ENCODE measurements at places on chromosomes 2 and 18. TPM values are rescaled to one million over a fixed set of nuclear protein-coding genes. Genes with fewer than 3 reads are reported as not detected.

Gene C2orf80
- 0.25 TPM for polyA plus RNA-seq

Gene HOXD12
- 0.32 TPM for polyA plus RNA-seq

Gene BIN1
- polyA plus RNA-seq = 103 TPM

Gene EDAR
- polyA plus RNA-seq = 3.1 TPM

Gene HTR2B
- polyA plus RNA-seq = 16.3 TPM

Gene BOLA3
- polyA plus RNA-seq = 25.8 TPM

Gene IMPACT
- 74.0 TPM for polyA plus RNA-seq

Gene C2orf15
- 12.8 TPM for polyA plus RNA-seq

Gene SP3
- 129 TPM for polyA plus RNA-seq

Gene CNOT9
- polyA plus RNA-seq = 77.2 TPM

Gene SCYGR4
- not detected for polyA plus RNA-seq

Gene PPIL3
- 91.3 TPM for polyA plus RNA-seq

Gene PDE1A
- polyA plus RNA-seq = 24.0 TPM

Gene CD8B
- polyA plus RNA-seq = 0.88 TPM

Gene C2orf78
- not detected for polyA plus RNA-seq

Gene SMYD1
- polyA plus RNA-seq = not detected

Gene CGREF1
- 5.4 TPM for polyA plus RNA-seq

Gene CTAGE1
- 0.05 TPM for polyA plus RNA-seq

Gene TUBA3E
- 0.18 TPM for polyA plus RNA-seq

Gene UGT1A3
- polyA plus RNA-seq = not detected

Gene SERPINB11
- polyA plus RNA-seq = not detected

Gene GMPPA
- 41.7 TPM for polyA plus RNA-seq

Gene GTF2A1L
- polyA plus RNA-seq = 0.25 TPM

Gene CD8B2
- polyA plus RNA-seq = 0.23 TPM

Gene USP40
- polyA plus RNA-seq = 79.2 TPM

Gene TFPI
- 39.0 TPM for polyA plus RNA-seq

Gene SERPINB4
- not detected for polyA plus RNA-seq

Gene MAP3K19
- 0.73 TPM for polyA plus RNA-seq

Gene SH3RF3
- 4.0 TPM for polyA plus RNA-seq

Gene ARHGAP28
- polyA plus RNA-seq = 60.3 TPM

Gene FTCDNL1
- 1.2 TPM for polyA plus RNA-seq

Gene NR4A2
- polyA plus RNA-seq = 0.42 TPM

Gene CYS1
- polyA plus RNA-seq = 83.0 TPM

Gene CERS6
- polyA plus RNA-seq = 51.1 TPM

Gene IL1RL1
- polyA plus RNA-seq = 0.48 TPM

Gene ROCK1
- polyA plus RNA-seq = 79.1 TPM

Gene RPS27A
- 1,779 TPM for polyA plus RNA-seq

Gene ERFE
- 7.2 TPM for polyA plus RNA-seq

Gene CFAP53
- 4.2 TPM for polyA plus RNA-seq

Gene CRYBA2
- polyA plus RNA-seq = not detected

Gene TSPYL6
- 0.13 TPM for polyA plus RNA-seq

Gene ANTXR1
- 82.4 TPM for polyA plus RNA-seq

Gene OTOS
- not detected for polyA plus RNA-seq

Gene SERPINB3
- 0.12 TPM for polyA plus RNA-seq

Gene TLX2
- 0.07 TPM for polyA plus RNA-seq

Gene ACMSD
- 43.9 TPM for polyA plus RNA-seq

Gene IL36B
- not detected for polyA plus RNA-seq

Gene RNPEPL1
- 22.3 TPM for polyA plus RNA-seq

Gene PIEZO2
- 23.7 TPM for polyA plus RNA-seq

Gene ANKAR
- polyA plus RNA-seq = 17.1 TPM

Gene ABHD1
- 1.4 TPM for polyA plus RNA-seq

Gene MOCOS
- 1.2 TPM for polyA plus RNA-seq

Gene CPLX4
- 0.13 TPM for polyA plus RNA-seq

Gene PLA2R1
- polyA plus RNA-seq = 117 TPM

Gene OR6B2
- polyA plus RNA-seq = not detected

Gene GORASP2
- polyA plus RNA-seq = 84.8 TPM

Gene LHCGR
- polyA plus RNA-seq = 0.37 TPM

Gene SCN7A
- polyA plus RNA-seq = 18.5 TPM

Gene NIF3L1
- 53.4 TPM for polyA plus RNA-seq

All from left kidney (tissue), 8 donors.